ENCODE measurements at places on chromosomes 2 and 18. TPM values are rescaled to one million over a fixed set of nuclear protein-coding genes. Genes with fewer than 3 reads are reported as not detected.

GRCh38 chr2:233221378-233222063, 30.0 kb upstream of the ATG16L1 start:
- no peak for DNase-seq

- DNase-seq = no peak
Observed at GRCh38 chr2:118954297-118955060, 12.5 kb downstream of the MARCO start.

DNA sequence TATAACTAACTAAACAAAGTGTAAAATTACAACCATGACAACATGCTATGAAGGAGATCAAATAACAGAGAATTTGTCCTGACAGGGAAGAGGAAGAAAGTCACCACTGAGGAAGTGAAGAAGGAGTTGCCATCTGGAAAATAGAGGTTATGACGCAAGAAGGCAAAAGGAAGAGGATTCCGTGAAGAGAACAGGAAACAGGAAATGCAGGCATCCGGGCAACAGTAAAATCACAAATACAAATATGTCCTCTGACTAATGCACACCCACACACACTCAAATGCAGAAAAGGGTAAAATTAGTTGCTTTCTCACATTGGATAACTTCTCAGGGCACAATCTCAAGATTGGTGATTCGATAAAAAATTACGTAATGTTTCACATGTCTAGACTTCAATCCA, 278.4 kb downstream of the TMX3 start:
- DNase-seq = no peak

- no peak for DNase-seq
Observed at GRCh38 chr2:31208240-31208639, 9.1 kb downstream of the CAPN14 start.

GRCh38 chr18:70659036-70659925, 370.4 kb downstream of the SOCS6 start:
- DNase-seq = no peak

DNA sequence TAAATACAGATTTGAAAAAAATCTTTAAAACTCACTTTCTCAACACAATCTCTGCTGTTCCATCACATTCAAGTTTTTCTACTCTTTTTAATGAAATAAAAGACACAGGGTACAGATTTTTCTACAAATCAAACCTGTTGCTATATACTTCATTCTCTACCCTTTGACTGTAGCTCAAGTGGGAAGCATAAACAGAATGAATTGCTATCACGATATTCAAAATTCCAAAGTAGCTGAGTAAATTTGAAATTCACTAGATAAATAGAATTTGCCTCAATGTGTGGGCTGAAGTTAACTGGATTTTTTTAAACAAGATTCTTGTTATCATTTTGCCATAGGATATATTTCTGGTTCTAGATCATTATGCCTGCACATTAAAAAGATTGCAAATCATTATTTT, 185.9 kb downstream of the ZNF521 start:
- no peak for DNase-seq

DNA sequence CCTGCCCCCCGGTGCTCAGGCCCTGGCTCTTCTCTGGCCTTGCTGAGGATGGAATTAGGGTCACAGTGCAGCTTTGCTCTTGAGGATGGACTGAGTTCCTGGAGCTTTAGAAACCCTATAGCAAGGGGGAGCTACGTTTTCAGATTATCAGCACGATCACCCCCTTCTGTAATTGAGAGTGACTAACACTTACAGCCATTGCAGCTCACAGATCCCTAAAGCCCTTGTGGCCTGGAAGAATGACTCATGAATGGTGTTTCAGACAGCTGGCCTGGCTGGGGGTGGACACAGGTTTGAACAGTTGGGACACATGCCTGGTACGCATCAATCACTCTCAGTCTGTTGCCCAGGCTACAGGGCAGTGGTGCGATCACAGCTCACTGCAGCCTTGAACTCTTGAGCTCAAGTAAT, 79.7 kb upstream of the IGFBP5 start:
- no peak for DNase-seq

DNA sequence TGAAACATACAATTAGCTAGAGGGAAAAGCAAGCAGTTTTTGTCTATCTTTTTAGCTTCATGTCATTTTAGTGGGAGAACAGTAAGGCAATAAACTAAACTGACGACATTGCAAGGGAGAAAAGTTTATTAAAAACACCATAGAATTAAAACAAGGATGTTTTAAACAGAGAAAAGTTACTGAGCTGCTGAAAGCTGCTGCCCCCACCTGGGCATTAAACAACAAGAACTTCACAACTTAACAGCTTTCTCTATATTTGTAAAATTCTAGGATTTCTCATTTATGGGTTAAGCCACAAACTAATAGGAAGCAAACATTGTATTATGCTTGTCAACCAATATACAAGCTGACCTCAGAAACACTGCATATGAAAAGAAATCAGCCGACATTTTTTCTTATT, 289.2 kb downstream of the ERBB4 start:
- DNase-seq = no peak

DNA sequence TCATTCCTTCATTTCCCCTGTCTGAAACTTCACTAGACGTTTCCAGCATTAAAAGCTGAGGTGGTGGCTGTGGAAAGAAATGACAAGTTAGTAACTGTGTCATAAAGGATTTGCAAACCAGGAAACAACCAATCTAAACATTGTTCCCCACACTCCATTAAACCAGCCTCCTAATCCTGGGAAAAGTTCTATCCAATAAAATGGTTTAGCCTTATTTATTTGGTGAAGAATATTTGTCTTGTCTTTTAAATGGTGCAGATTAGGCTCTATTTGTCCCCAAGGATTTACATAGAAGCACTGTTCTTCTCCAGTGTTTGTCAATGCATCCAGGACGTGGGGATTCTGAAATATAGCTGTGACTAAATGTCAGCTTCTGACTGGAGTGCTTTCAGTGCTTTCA, 10.5 kb upstream of the DPP4 start:
- DNase-seq = no peak

DNA sequence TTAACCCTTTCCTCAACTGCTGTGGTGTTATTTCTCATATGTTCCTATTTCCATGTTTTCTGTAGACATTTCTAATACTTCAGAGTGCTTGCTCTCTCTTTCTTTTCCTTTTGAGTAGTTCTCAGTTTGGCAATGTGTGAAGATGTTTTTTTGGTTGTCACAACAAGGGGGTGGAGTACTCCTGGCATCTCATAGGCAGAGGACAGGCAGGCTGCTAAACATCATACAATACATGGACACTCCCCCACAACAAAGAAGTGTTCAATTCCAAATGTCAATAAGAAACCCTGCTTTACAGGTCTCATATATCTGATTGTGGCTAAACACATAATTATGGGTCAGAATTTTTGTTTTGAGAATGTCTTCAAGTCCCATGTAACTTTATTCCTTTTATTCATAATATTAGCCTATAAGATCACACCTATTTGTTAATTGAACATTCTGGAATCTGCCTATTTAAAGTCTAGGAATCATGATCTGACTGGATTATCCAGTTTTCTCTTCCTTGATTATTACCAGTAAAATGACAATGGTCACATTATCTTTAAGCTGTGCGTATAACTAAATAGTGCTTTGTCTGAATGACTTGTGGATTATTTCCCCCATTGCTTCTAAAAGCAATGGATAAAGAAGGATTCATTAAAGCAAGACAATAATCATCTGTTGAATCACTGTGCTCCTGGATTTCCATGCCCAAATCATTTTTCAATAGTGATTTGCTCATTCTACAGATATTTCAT, 46.8 kb upstream of the ITPRID2 start:
- no peak for DNase-seq

DNA sequence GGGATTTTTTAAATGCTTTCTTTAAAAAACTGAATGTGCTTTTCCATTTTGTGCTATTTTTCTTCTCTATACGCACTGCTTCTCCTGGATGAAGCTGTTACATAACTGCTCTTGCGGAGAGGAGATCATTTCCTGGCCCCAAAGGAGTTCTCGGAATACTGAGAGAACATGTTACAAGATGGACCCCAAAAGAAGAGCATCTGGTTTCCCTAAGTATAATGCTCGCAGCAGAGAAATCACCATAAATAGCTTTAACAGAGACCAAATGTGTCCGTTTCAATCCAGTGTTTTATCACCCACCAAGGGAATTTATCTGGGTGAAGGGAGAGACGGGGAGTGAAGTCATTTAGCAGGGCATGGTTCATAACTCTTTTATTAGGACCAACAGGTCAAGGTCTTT, 80.1 kb downstream of the RBM43 start:
- DNase-seq = no peak

- DNase-seq = no peak
Observed at GRCh38 chr2:235402422-235402821, 91.4 kb upstream of the AGAP1 start.

GRCh38 chr2:150981826-150982225, 279.8 kb downstream of the RBM43 start:
- no peak for DNase-seq

DNA sequence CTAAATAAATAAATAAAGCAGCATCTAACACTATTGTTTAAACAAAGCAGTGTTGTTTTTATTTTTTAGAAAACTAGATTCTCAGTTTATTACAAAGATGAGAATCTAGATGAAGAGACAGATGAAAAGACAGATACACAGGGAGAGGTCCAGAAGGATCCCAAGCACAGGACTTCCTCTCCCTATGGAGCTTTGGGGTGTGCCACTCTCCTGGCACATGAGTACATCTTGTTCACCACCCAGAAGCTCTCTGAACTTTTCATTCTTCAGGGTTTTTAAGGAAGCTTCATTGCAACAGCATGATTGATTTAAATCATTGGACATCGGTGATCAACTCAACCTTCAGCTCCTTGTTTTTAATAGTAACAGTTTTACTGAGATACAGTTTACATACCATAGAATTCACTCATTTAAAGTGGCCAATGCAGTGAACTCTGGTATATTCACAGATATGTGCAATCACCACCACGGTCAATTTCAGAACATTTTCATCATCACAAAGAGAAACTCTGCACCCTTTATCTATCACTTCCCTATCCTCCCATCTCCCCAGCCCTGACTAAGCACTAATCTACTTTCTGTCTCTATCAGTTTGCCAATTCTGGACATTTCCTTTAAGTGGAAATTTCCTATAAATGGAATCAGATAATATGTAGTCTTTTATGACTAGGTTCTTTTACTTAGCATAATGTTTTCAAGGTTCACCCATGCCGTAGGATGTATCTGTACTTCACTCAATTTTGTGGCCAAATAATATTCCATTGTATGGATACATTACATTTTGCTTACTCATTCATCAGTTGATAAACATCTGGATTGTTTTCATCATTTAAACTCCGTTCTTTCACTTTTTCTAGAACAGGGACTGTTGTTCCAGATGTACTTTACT, 62.3 kb upstream of the ZFP36L2 start:
- DNase-seq = no peak

DNA sequence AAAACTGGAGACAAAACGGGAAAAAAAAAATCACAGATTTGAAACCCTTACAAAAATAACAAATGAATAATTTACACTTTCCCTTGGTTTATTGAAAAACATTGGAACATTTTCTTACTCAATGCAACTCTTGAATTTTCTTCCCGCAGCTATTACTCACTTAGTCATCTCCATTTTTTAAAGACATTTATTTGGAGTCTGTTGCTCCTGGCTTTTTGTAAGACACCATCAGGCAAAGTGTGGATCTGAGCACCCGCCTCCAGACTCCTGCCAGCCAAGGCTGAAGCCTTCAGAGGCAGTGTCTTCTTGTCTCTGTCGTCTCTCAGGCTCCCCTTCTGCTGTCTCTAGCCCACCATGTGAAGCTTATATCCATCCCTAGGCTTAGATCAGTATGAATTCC, 46.2 kb downstream of the TRIB2 start:
- no peak for DNase-seq

DNA sequence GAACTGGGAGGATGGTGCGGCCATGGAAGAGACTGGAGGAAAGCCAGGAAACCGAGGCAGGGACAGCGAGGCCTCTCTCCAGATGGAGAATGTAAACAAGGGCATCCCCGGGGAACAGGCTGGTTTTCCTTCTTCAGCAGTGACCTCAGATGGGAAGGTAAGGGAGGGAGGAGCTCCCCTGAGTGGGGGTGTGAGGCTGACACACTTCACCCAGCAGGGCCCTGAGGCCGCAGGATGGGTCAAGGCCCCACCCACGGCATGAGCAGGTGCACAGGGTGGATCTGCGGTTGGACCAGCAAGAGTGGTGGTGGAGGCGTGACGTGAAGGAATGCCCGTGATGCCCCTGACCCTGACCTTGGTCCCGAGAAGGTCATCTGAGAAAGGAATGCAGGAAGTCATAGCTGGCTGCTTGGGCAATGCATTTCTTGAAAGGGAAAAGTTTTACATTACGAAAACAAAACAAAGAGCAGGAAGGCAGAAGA, 48.1 kb downstream of the ADCY3 start:
- no peak for DNase-seq

DNA sequence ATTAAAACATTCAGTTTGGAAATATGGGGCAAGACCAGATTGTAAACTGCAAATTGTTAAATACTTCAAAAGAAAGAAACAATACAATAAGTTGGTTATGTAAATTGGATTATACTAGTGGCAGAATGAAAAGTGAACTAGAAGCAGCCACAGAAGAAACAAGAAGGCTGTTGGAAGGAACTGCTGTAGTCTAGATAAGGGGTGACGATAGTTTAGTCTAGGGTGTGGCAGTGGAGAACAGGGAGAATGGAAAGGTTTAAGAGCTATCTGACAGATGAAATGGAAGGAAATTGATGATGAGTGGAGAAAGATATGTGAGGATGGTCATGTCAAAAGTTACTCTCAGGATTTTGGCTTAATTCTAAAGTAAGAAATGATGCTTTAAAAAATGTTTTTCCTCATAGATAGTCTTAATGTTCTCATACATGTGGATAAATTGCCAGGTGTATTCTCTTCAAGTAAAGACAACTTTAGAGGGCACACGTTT, 179.7 kb downstream of the GPD2 start:
- no peak for DNase-seq

DNA sequence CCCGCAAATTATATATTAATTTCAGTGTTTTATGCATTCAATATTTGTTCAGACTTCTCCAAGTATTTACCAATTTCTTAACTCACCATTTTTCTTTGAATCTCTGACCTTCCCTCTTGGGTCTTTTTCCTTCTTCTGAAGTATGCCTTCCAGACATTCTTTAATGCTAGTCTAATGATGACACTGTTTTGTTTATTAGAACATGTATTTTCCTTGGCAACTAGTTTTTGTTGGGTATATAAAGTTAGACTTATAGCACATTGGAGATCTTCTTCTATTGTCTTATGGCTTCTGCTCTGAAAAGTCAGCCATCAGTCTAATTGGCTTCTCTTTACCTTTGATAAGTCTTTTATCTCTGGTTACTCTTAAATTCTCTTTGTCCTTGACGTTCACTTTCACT, 423.2 kb upstream of the NRP2 start:
- no peak for DNase-seq

GRCh38 chr2:215436705-215437565, 1.1 kb upstream of the FN1 start:
- DNase-seq = peak; percentile 34

Gene REG3G
- 0.30 TPM for total RNA-seq

Gene CCDC68
- total RNA-seq = 0.23 TPM

Gene DSG4
- total RNA-seq = not detected

Gene RPRM
- 28.1 TPM for total RNA-seq

Gene LINC00305
- total RNA-seq = not detected

Gene TNFAIP6
- 0.11 TPM for total RNA-seq

Gene TMEM87B
- 12.5 TPM for total RNA-seq

Gene ONECUT2
- 0.87 TPM for total RNA-seq

Gene NR4A2
- total RNA-seq = 0.66 TPM

Gene CABYR
- total RNA-seq = 19.3 TPM

Gene CAPG
- total RNA-seq = 139 TPM
